Large intestine (tissue), 12 donors: ENCODE measurements at places on chromosomes 12 and 14.

GRCh38 chr14:94772548-94772947, 2.6 kb upstream of the GSC start:
- DNase-seq: no peak

DNA sequence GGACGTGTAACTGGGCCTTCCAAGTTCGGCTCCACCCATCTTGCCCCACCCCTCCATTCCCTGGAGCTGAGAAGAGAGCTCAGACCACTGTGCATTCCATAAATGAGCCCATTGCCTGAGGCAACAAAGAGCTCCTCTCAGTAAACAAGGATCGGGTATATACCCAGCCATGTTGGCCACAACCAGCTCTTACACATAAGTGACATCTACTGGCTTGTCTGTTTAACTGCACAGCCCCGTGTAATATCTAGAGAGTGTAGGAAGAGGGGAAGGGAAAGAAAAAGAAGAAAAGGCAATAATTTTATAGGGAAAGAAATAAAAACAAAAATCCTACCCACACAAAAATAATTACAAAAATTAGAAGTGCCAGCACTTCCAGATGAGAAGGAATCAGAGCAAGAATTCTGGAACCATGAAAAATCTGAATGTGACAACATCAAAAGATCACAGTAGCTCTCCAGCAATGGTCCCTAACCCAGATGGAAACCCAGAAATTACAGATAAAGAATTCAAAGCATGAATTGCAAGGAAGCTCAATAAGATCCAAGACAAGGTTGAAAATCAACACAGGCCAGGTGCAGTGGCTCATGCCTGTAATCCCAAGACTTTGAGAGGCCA, 308.1 kb downstream of the RPAP3 start:
- DNase-seq: no peak

- no peak for DNase-seq
Measured at GRCh38 chr12:51127050-51127729, 43.8 kb upstream of the CSRNP2 start.

GRCh38 chr12:31859232-31859977, 99.8 kb upstream of the RESF1 start:
- DNase-seq: no peak

DNA sequence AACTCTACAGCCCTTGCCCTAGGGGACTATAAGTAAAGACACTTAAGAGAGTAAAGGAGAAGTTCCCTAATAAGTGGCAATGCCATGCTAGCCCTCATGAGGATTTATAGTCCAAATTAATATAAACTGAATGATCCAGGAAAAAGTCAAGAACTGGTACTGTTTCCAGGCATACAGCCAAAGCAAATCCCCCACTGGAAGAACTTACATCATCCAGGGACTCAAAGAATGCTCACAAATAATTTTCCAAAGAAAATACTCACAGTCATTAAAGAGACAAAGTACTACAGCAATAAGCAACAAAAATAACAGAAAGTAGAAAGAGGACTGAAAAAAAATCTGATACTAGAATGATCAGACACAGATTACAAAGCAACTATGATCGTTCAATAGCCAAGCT, 79.7 kb upstream of the RAP1B start:
- no peak for DNase-seq

GRCh38 chr14:73242357-73242901, 5.1 kb downstream of the PAPLN start:
- DNase-seq: no peak

- DNase-seq: no peak
Measured at GRCh38 chr12:52739963-52740362, 36.6 kb upstream of the KRT77 start.

DNA sequence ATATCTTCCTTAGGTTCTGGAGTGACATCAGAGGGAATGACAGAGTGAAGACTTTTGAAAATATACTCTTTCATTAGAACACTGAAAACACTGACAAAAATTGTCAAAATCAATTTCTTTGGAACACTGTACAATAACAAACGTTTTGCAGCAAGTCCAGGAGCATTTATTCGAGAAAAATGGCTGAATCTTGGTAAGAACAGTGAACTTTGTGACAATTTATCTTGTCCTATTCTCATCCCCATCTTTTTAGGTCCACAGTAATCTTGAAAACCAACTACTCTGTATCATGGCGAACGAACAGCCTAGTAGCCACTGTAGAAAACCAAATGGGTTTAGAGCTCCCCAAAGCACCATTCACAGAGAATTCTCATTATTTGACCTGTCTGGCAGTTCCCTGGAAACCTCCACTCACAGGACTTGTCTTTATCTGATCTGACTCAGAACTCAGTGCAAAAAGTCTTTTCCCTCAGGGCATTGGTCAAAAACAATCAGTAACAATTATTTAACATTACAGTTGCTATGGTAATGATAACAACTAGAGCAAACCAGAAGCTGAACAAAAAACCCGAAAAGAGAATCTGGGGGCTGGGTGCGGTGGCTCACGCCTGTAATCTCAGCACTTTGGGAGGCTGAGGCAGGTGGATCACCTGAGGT, 20.3 kb upstream of the PPP2R5E start:
- no peak for DNase-seq

DNA sequence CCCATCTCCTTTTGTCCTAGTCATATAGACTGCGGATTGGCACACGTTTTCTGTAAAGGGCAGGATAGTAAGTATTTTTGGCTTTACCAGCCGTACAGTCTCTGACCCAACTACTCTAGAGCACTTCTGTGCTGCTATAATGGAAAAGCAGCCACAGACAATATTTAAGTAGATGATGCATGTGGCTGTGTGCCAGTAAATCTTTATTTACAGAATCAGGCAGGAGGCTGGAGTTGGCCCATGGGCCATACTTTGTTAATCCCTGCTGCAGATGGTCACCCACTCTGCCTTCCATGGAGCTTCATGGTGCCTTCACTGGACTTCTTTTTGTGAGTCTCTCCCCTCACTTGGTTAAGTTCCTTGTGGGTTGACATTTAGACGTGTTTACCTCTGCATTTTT, 584.5 kb upstream of the TBX3 start:
- no peak for DNase-seq
